ENCODE measurements at places on chromosomes 6 and 20.

DNA sequence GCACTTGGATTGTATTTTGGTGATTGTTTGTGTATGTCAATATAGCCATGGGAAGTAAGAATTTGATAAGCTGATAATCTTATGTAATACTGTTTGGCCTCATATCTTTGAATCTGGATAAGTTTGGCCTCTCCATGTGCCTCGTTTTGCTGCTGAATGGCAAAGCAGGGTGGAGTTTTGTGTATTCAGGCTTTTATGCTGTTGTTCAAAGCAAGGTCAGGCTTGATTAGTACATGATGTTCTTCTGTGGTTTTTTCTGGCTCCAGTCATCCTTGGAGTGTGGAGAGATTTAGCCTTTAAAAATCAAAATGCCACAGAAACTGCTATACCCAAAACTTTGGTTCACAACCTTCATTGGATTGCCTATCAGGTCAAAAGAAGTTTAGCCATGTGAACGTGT is 728.9 kb upstream of the GJE1 start:
- DNase-seq = no peak

DNA sequence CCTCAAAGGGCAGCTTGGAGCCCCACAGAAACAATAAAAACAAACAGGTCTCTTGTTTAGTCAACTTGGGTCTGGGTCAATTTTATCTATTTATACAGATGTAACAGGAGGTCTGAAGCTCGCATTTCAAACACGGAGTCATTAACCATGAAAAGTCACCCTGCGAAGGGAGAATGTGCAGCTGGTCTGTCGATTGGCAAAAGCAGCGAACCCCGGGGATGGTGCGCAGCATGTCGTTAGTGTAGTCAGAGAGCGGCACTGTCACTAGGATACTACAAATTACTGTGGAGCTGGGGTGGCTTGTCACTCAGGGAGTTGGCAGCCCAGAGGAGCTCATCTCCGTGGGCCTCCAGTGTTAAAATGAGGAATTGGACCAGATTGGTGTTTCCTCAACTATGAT is 190.4 kb upstream of the ARG1 start:
- DNase-seq = no peak

GRCh38 chr20:21125072-21125848 is 622 bp upstream of the KIZ start:
- no peak for DNase-seq

GRCh38 chr20:31979713-31980426 is 11.9 kb downstream of the XKR7 start:
- no peak for DNase-seq

DNA sequence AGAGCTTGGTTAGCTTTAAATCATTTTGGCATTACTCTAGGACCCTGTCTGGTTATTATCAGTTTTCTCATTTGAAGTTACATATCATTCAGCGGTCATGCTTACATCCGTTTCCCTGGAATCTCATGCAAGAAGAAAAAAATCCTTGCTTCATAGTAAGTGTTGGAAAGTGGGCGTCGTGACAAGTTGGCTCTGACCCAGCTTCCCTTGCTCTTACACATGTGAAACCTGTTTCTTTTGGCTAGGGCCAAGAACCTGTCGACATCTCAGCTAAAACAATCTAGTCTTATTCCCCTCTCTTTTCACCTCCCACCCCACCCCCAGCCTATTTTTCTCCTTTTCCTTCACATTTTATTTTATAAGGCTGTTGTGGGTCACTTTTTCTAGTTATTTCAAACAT is 45.5 kb downstream of the ANKS1A start:
- no peak for DNase-seq

Data from activated CD4-positive, alpha-beta T cell treated with anti-CD3 and anti-CD28 coated beads, Interleukin-10, Interleukin-2, amounts not matched to agents 100 ng/mL and 50 ng/mL, durations not matched to agents 16 hours and 8 hours (primary cell).